IPS DF 6.9 (cell line): ENCODE measurements at places on chromosomes 12 and 14.

GRCh38 chr12:67810166-67810565 is 161.6 kb downstream of the DYRK2 start:
- no peak for DNase-seq

DNA sequence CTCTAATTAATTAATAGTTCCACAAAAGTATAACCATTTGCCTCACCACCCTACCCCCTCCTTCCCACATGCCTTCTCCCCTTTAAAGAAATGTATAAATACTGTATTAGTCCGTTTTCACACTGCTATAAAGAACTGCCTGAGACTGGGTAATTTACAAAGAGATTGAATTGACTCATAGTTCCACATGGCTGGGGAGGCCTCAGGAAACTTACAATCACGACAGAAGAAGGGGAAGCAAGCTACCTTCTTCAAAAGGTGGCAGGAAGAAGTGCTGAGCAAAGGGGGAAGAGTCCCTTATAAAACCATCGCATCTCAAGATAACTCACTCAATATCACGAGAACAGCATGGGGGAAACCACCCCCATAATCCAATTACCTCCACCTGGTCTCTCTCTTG is 8.2 kb upstream of the RESF1 start:
- no peak for DNase-seq

GRCh38 chr12:7411343-7411742 is 32.6 kb downstream of the CD163L1 start:
- DNase-seq, result no peak

DNA sequence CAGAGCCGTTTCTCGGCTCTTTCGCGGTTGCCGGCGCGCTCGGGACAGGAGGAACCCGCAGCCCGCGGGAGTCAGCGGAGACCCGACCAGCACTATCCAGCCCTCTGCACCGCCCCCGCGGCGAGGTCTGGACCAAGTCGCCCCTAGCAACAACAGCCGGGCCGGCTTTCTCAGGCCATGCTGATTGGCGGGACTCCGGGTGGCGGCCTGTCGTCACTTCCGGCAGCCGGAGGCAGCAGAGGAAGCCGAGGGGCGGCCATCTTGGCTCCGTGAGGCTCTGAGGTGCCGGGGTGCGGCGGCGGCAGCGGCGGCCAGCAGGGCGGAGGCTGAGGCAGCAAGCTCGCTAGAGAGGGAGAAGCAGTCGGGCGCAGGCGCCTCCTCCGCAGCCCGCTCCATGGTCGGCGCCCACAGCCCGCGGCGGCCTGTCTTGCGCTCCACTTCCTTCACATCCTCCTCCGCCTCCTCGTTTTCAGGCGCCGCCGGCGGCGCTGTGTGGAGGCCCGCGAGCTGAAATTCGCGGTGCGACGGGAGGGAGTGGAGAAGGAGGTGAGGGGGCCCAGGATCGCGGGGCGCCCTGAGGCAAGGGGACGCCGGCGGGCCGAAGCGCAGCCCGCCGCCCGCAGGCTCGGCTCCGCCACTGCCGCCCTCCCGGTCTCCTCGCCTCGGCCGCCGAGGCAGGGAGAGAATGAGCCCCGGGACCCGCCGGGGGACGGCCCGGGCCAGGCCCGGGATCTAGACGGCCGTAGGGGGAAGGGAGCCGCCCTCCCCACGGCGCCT is at the start of gene MARK3:
Gene MARK3, plus strand, starts transcription at position 264 of the 777 bp plus-strand sequence. CDS start 615 bp downstream, outside the sequence.
- peak; percentile 91 for DNase-seq

- DNase-seq, result no peak
Observed at GRCh38 chr12:51749206-51749985, 99.1 kb downstream of the FIGNL2 start.
